ENCODE measurements at places on chromosomes 6 and 20.
A peak's percentile ranks its signal among the peaks of the same experiment; 100 is the strongest.

DNA sequence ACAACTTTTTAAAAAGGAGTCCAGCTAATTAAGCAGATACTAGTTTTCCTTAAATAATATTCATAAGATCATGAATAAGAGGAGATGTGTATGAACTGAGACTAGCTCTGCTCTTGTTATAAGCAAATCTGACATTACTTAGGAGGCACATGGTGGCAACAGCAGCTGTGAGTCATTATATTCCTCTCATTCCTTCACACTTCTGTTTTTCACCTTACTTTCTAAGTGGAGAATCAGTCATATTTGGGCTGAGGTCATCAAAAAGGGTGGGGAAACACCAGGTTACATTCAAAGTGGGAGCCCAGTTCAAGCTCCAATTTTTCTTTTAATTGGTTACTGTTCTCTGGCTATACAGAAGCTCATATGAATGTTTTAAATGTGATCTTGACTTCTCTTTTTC, 6.0 kb upstream of the RIPPLY2 start:
- H3K36me3 ChIP-seq = no peaks in the 10 kb centered on the region
- DNase-seq = no peak
- H3K27me3 ChIP-seq = no peaks in the 10 kb centered on the region
- H3K4me3 ChIP-seq = no peak overlapping the region
- H3K27ac ChIP-seq = no peak overlapping the region

DNA sequence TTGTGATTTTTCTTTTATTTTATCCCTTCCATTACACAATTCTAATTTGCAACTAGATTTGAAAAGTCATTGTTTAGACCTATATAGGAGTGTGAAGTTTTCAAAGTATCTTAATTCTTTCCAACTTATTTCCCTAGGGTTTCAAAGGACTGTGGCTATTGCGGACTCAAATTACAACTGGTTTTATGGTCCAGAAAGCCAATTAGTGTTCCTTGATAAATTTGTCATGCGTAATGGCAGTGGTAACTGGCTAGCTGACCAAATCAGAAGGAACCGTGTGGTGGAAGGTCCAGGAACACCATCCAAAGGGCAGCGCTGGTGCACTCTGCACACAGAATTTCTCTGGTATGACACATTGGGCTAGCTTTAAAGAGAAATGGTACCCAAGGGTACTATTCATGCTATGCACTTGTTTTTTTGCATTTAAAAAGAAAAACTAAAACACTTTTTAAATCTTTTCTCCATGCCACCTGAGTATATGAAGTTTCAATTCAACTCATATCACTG, 27.9 kb upstream of the CALHM6 start:
- DNase-seq = no peak
- H3K27me3 ChIP-seq = no peaks in the 10 kb centered on the region
- H3K36me3 ChIP-seq = no peaks in the 10 kb centered on the region
- no peak overlapping the region for H3K27ac ChIP-seq
- no peak overlapping the region for H3K4me3 ChIP-seq

- H3K27me3 ChIP-seq = no peaks in the 10 kb centered on the region
- DNase-seq = no peak
- no peak overlapping the region for H3K4me3 ChIP-seq
- no peak overlapping the region for H3K27ac ChIP-seq
- H3K4me1 ChIP-seq = no peaks in the 10 kb centered on the region
- no peaks in the 10 kb centered on the region for H3K36me3 ChIP-seq
These were observed 748.6 kb upstream of the HS3ST5 start for GRCh38 chr6:115091461-115091860.

GRCh38 chr20:57403216-57403615, 12.0 kb downstream of the RBM38 start:
- H3K36me3 ChIP-seq = peaks cover 24% of the 10 kb centered on the region
- no peaks in the 10 kb centered on the region for H3K27me3 ChIP-seq
- H3K27ac ChIP-seq = no peak overlapping the region
- no peak overlapping the region for H3K4me3 ChIP-seq

- no peaks in the 10 kb centered on the region for H3K4me1 ChIP-seq
- no peaks in the 10 kb centered on the region for H3K27me3 ChIP-seq
- H3K4me3 ChIP-seq = no peak overlapping the region
- DNase-seq = no peak
These were observed 149.6 kb upstream of the SYNCRIP start for GRCh38 chr6:85792254-85792653.

GRCh38 chr6:34616227-34616585, 60.1 kb upstream of the SPDEF start:
- H3K36me3 ChIP-seq = peaks cover 32% of the 10 kb centered on the region
- H3K4me1 ChIP-seq = no peaks in the 10 kb centered on the region
- no peak for DNase-seq
- H3K27ac ChIP-seq = no peak overlapping the region
- H3K4me3 ChIP-seq = no peak overlapping the region
- no peaks in the 10 kb centered on the region for H3K27me3 ChIP-seq

GRCh38 chr6:133886104-133886775, 2.7 kb upstream of the TCF21 start:
- no peak overlapping the region for H3K27ac ChIP-seq
- H3K4me1 ChIP-seq = no peaks in the 10 kb centered on the region
- no peaks in the 10 kb centered on the region for H3K36me3 ChIP-seq
- no peak overlapping the region for H3K4me3 ChIP-seq

GRCh38 chr6:47247227-47247797, 62.4 kb downstream of the TNFRSF21 start:
- peak overlapping the region; percentile 77 for H3K27ac ChIP-seq
- no peaks in the 10 kb centered on the region for H3K36me3 ChIP-seq
- H3K27me3 ChIP-seq = no peaks in the 10 kb centered on the region
- DNase-seq = peak; percentile 31
- no peak overlapping the region for H3K4me3 ChIP-seq

Data from DND-41 (cell line).